ENCODE measurements at places on chromosomes 7 and 10. TPM values are rescaled to one million over a fixed set of nuclear protein-coding genes. Genes with fewer than 3 reads are reported as not detected.

CPA5 gene
- 1.5 TPM for total RNA-seq

C10orf62 gene
- total RNA-seq: 0.20 TPM

CCNJ gene
- 6.9 TPM for total RNA-seq

HPS1 gene
- total RNA-seq: 16.8 TPM

FOXI2 gene
- 0.20 TPM for total RNA-seq

ACTA2 gene
- total RNA-seq: 222 TPM

PDK4 gene
- 34.8 TPM for total RNA-seq

DNAJC12 gene
- total RNA-seq: 2.7 TPM

AOC1 gene
- total RNA-seq: 0.59 TPM

ZNF736 gene
- 22.1 TPM for total RNA-seq

HOXA9 gene
- 9.6 TPM for total RNA-seq

LIPK gene
- 10.6 TPM for total RNA-seq

TMEM176B gene
- 24.6 TPM for total RNA-seq

OGDHL gene
- total RNA-seq: 0.89 TPM

RADIL gene
- 2.2 TPM for total RNA-seq

HOXA3 gene
- total RNA-seq: 4.9 TPM

DNA2 gene
- total RNA-seq: 8.9 TPM

MSS51 gene
- total RNA-seq: 9.1 TPM

ZNF746 gene
- total RNA-seq: 9.3 TPM

UPK3BL2 gene
- total RNA-seq: 16.2 TPM

FAM241B gene
- 1.7 TPM for total RNA-seq

CALY gene
- total RNA-seq: not detected

PRSS2 gene
- not detected for total RNA-seq

BMI1 gene
- 41.9 TPM for total RNA-seq

GDF2 gene
- not detected for total RNA-seq

SUV39H2 gene
- total RNA-seq: 13.1 TPM

ZCWPW1 gene
- total RNA-seq: 4.7 TPM

AGAP6 gene
- total RNA-seq: 6.7 TPM

AKR1C4 gene
- total RNA-seq: not detected

LHFPL3 gene
- total RNA-seq: 0.39 TPM

SPDYE1 gene
- 0.10 TPM for total RNA-seq

MEST gene
- 357 TPM for total RNA-seq

LRRC18 gene
- total RNA-seq: 0.39 TPM

C10orf143 gene
- total RNA-seq: 1.4 TPM

NOS3 gene
- 3.5 TPM for total RNA-seq

ADAM22 gene
- 18.6 TPM for total RNA-seq

SLC26A4 gene
- total RNA-seq: 1.1 TPM

MINDY4 gene
- total RNA-seq: 5.2 TPM

CALCR gene
- 0.49 TPM for total RNA-seq

ITGA8 gene
- total RNA-seq: 17.5 TPM

TDRD1 gene
- total RNA-seq: 0.20 TPM

PDE1C gene
- 1.2 TPM for total RNA-seq

NPSR1 gene
- total RNA-seq: not detected

ATG9B gene
- 15.4 TPM for total RNA-seq

SYT15 gene
- 0.79 TPM for total RNA-seq

FAM204A gene
- total RNA-seq: 42.4 TPM

CABCOCO1 gene
- 2.0 TPM for total RNA-seq

LMBR1 gene
- total RNA-seq: 70.7 TPM

NRG3 gene
- total RNA-seq: 0.39 TPM

ZP3 gene
- 0.79 TPM for total RNA-seq

NRP1 gene
- 108 TPM for total RNA-seq

TRIM73 gene
- 1.7 TPM for total RNA-seq

HOGA1 gene
- total RNA-seq: 0.99 TPM

GRM3 gene
- 0.20 TPM for total RNA-seq

MLXIPL gene
- 22.3 TPM for total RNA-seq

ARHGEF35 gene
- total RNA-seq: 10.3 TPM

BAZ1B gene
- total RNA-seq: 43.1 TPM

GIMAP8 gene
- total RNA-seq: 5.4 TPM
